Hippocampal formation (tissue), 2 donors: ENCODE measurements at places on chromosomes 2 and 18.

GRCh38 chr2:102764083-102764482, 2.3 kb downstream of the TMEM182 start:
- DNase-seq: no peak

DNA sequence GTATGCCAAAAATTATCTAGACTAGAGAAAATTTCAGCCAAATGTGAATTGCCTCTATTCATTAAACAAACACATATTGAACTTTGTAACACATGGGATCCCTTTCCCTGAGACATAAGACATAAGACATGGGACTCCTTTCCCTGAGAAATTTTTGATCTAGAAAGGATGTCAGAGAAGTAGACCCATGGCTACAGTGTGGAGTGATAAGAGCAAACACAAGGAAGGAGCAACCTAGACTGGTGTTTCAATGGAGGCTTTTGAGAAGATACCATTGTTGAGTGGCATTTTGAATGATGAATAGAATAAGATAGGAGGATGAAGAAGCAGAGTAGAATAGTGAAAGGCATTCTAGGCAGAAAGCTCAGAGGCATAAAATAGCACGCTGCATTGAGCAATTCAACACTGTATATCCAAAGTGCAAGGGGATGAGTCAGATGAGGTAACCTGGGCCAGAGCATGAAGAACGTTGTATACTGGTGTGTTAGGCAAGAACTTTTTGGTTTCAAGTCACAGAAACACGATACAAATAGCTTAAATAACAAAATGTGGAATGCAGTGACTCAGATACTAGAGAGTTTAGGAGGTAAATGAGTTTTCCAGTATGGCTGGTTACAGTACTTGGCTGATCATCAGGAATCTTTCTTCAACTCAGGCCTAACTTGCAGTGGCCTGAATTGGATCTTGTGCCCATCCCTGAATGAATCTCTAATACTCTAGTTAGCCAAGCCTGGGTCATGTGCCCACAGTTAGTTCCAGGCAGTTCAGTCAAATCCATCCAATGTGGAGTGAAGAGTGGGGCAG, 129.8 kb upstream of the TANK start:
- DNase-seq: no peak

DNA sequence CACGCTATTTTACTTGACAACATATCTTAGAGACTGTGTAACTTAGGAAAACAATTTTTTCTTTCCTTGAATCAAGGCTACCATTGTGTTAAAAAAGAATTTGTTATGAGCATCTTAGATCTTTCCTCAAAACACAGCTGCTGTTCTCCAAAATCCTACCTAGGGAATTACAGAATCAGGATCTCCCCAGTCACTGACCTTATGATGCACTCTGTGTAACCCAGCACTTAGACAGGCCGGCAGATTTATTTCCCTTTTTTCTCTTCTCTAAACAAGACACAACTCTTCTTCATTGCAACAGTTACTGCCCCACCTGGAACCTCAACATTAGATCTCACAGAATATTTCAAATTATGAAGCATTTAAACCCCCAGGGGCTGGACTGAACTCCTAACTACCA, 13.5 kb upstream of the C2orf15 start:
- DNase-seq: no peak

GRCh38 chr2:134413430-134413829, 159.6 kb downstream of the MGAT5 start:
- no peak for DNase-seq

GRCh38 chr2:174487108-174487819, 435 bp upstream of the GPR155 start:
- peak; percentile 96 for DNase-seq

GRCh38 chr18:78792736-78793135, 186.9 kb upstream of the SALL3 start:
- no peak for DNase-seq

GRCh38 chr2:73979021-73979420, 5.7 kb upstream of the TET3 start:
- DNase-seq: no peak

DNA sequence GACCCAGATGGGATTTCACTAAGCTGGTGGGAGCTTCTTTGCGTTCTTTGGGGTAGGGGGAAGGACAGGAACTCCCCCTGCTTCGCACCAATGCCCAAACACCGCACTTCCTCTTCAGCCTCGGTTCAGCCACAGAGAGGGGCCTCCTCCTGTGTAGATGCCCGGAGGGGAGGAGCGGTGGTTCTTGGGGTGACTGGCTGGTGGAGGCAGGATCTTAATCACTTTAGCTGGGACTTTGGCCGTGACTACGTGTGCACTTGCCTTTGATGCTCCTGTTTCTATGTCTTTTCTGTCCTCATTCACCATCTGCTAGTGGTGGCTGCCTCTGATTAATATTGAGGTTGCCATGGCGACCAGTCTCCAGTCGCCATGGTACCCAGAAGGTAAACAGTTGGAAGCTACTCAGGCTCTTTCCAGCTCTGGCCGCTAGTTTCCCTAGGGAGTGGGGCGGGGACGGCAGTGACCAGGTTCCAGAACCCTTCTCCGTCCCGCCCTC, 1.9 kb downstream of the CNGA3 start:
- DNase-seq: peak; percentile 13

- DNase-seq: no peak
Measured at GRCh38 chr2:235564066-235564465, 70.2 kb downstream of the AGAP1 start.

GRCh38 chr2:186440506-186440905, 45.6 kb upstream of the ZC3H15 start:
- no peak for DNase-seq

GRCh38 chr2:145638675-145639074, 1118.8 kb upstream of the ZEB2 start:
- no peak for DNase-seq

- DNase-seq: no peak
Measured at GRCh38 chr2:42296226-42296625, 64.8 kb downstream of the COX7A2L start.

DNA sequence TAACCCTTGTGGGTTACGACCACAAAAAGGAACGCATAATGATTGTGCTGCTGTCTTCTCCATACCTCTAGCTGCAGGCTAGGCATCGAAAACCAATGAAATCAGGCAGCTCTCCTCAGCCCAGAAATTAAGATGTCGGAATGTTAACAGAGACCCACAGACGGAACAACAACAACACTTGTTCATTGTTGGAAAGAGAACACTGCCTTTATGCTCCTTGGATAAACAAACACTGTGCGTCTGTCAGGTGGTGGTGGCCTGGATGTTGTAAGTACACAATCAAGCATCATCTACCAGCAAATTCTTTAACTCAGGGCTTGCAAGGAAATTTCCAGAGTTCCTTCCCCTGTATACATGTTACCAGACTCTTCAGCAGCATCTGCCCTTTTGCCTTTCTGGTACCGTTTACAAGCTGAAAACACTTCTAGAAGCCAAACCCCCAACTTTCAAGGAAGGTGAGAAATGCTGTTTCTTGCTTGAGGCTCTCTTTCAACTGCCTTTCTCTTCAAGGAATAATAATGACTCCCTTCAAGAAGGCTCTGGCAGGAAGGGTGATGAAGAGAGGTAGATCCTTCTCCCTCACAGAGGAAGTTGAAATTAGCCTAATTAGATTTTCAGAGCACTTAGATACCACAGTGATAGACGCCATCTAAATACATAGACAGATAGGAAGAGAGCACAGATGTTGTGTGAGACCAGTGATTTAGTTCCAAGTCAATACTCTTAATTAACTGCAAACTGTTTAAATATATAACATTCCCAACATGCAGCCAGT, 332.7 kb downstream of the ZNF521 start:
- DNase-seq: no peak

GRCh38 chr2:164910101-164910899, 45.0 kb downstream of the SLC38A11 start:
- no peak for DNase-seq

DNA sequence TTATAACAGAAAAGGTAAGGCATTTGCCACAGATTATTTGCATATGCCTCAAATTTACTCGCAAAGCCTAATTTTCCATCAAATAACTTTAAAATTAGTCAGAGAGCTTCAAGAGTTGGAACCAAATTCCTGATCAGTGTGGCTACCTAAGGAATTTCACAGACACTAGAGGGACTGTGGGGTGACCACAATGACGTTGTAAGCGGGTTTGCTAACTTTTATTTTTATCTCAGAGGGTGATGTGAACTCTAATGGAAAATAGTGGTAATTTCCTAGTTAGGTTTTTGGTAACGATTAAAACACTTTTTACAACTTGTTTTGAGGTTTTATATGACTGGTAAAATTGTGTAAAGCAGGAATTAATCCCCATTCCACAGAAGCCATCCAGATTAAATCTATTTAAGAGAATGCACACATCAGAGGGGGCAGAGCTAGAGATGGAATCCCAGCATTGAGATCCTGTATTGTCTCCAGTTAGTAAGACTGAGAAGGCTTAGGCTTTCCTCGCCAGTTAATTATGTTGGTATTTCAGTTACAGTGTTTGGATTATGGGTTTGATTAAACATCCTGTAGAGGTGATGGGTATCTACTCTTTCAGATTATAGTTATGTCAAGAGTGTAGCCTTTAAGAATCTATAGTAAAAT, 129.0 kb downstream of the GPD2 start:
- no peak for DNase-seq

DNA sequence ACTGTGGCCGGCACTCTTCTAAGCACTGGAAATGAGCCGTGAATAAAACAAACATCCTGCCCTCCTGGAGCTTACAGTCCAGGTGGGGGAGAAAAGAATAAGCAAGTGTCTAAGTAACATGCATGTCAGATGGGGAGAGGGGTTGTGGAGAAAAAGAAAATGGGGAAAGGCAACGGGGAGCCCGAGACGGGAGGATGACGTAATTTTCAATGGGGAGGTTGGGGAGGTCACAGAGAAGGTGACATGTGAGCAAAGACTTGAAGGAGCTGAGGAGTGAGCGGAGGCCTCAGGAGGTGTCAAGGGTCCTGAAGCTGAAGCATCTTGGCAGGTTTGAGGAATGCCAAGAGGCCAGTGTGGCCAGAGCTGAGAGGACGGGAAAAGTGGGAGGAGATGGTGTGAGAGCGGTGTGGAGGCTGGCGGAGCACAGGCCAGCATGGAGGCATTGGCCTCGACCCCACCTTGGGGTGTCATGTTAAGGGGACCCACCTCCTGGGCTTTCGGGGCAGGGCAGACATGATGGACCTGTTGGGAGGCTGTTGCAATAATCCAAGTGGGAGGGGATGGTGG, 15.0 kb upstream of the NTSR2 start:
- DNase-seq: no peak

- DNase-seq: no peak
Measured at GRCh38 chr18:73270920-73271634, 403.3 kb upstream of the NETO1 start.

DNA sequence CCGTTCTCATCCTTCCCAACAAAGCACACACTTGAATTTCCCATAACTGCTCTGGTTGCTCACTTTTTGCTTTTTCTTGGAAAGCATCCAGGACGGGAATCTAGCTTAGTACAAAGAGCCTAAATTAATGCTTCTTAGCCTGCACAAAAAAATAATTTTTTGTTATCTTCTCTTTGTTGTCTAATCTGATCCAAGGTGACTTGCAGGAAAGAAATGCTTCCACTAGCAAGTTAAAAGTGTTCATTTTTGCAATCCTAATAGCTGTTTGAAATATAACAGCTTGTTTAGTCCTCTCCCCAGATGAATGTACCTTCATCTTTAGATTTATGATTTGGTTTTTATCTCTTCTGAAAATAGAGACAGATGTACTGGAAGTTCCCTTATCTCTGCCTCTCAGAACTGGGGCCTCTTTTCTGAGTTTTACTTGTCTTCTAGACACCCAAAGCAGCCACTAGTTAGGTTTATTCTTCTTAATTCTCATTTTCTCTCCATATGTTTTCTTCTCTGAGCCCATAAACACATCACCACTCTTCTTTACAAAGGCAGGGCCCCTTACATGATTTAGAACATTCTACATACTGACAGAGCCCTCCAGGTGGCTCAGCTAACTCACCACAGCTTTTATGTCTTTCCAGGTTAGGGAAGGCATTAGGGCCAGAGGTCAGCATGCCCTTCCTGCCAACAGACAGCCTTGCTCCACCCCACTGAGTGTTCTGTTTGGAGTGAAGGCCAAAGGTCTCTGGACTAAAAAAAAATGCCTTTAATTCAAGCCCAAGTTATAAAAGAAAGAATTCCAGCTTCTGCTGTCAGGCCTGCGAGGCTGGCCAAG, 74.7 kb upstream of the MAP4K3 start:
- DNase-seq: no peak

GRCh38 chr2:189751080-189751658, 11.4 kb downstream of the OSGEPL1 start:
- no peak for DNase-seq

DNA sequence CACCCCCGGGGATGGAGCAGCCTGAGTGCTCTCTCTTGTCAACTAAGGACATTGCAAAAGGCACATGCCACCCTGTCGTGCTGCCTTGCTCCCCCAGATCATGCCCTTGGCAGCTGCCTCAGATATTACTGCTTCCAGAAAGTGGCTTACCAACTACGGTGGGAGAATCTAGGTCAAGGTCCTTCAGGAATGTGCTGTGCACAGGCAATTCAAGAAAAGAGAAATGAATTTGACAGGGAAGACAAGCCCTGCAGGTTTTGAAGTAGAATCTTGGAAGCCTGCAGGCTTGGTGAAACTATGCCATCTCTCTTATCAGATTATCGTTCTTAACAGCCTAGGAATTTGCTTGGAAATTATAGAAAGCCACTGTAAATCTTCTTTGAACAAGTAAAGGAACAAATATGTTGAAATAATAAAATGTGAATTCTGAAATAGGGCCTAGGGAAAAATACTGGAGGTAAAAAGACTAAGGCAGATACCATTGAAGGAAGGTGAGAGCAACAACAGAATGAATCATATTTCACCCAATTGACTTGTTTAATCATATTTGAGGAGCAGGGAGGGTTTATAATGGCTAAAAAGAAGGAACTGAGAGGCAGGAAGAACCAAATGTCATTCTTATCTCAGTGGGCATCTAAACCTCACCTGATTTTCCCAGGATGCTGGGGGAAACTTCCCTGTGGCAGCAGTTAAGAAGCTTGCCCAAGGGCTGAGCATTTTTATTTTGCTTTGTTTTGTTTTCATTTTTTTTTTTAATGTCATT, 94.0 kb upstream of the GLS start:
- no peak for DNase-seq
